Thymus (tissue), 14 donors: ENCODE measurements at places on chromosomes 5 and 9. TPM values are rescaled to one million over a fixed set of nuclear protein-coding genes. Genes with fewer than 3 reads are reported as not detected.
A peak's percentile ranks its signal among the peaks of the same experiment; 100 is the strongest.

- H3K36me3 ChIP-seq: no peaks in the 10 kb centered on the region
- no peaks in the 10 kb centered on the region for H3K4me1 ChIP-seq
- no peak for DNase-seq
- H3K27me3 ChIP-seq: no peaks in the 10 kb centered on the region
Measured at GRCh38 chr9:92679413-92680165, 9.7 kb upstream of the IPPK start.

GABRA1 gene
- total RNA-seq: 2.7 TPM

DNA sequence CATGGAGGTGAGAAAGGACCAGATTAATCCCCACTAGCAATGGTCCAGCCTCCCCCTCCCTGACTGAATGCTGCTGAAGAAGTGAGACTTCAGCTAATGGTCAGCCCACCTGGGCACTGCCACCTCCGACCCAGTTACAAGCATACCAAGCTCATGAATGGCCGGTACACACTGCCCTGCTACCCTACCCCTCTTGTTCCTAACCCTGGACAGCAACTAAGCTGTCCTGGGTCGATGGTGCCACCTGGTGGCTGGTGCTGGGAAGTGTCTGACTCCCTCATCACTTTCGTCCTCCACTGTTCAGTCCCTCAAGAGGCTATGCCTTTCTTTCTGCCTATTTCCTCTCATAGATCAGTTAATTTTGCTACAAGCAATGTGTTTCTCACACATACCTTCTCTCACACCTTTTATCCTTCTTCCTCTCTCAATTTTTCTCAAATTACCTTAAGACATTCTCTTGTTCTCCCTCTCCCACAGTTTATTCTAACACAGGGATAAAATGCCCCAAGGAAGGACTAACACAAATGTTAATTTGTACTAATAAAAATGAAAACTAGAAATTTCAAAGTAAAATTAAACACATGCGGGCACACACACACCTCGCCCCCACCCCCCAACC, 42.4 kb downstream of the PAX5 start:
- H3K27ac ChIP-seq: no peak overlapping the region
- no peak for DNase-seq
- no peaks in the 10 kb centered on the region for H3K36me3 ChIP-seq
- peaks cover 23% of the 10 kb centered on the region for H3K4me1 ChIP-seq

GRCh38 chr9:20369391-20369790, 252.9 kb downstream of the MLLT3 start:
- no peaks in the 10 kb centered on the region for H3K4me1 ChIP-seq
- H3K27me3 ChIP-seq: no peaks in the 10 kb centered on the region
- no peaks in the 10 kb centered on the region for H3K36me3 ChIP-seq

SHOC1 gene
- under 0.01 TPM for total RNA-seq

DNA sequence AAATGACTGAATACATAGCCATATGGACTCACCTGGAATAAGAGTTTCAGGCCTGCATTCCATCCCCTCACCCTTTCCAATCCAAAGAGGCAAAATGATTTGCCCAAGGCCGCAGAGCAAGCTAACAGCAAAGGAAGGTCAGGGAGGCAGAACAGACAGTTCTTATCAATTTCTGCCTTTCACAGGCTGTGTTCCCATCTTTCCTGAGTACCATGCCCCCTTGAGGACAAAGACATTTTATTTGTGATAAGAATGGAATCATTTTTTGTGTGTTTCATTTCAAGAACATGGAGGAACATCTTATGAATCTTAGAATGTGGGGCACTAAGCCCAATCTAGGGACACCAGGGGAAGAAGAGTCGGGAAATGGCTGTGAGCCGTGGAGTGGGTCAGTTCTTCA, 13.9 kb downstream of the LHFPL2 start:
- H3K4me1 ChIP-seq: peaks cover 7% of the 10 kb centered on the region
- no peak overlapping the region for H3K4me3 ChIP-seq
- H3K36me3 ChIP-seq: peaks cover 8% of the 10 kb centered on the region
- H3K27ac ChIP-seq: no peak overlapping the region

DNA sequence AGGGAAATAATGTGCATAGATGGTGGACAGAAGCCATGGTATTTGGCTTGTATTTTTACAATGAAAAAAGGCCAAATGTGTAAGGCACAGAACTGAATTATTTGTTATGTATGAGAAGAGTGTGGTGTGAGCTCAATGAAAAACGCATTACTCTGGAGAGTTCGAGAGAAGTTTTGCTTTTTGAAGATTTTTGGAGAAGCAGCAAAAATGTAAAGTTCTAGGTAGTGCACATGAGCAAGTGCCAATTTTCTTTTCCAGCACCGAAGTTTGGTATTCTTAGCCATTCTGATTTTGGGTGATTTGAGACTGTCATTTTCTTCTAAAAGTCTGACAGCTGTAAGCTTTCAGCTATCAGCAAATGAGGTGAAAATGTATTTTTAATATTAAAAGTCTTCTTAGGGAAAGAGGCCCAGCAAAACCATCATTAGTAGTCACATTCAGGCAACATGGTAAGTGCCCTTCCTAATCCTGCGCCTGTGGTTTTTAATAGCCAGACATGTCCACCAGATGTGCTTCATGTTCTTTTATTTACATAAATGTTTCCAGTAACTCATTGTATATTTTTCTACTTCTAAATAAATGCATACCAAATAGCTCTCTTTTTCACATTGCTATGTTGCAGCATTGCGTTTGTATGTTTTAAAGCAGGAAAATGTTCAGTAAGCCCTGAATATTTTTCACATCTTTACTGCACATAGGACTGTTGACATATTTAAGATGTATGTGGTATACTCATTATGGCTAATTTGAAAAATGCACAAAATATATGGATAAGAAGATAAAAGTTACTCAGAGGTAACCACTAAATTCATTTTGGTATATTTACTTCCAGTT, 50.4 kb downstream of the RASGRF2 start:
- H3K4me1 ChIP-seq: peaks cover 23% of the 10 kb centered on the region
- H3K4me3 ChIP-seq: no peak overlapping the region
- no peak overlapping the region for H3K27ac ChIP-seq
- H3K36me3 ChIP-seq: no peaks in the 10 kb centered on the region
- no peak for DNase-seq

DNA sequence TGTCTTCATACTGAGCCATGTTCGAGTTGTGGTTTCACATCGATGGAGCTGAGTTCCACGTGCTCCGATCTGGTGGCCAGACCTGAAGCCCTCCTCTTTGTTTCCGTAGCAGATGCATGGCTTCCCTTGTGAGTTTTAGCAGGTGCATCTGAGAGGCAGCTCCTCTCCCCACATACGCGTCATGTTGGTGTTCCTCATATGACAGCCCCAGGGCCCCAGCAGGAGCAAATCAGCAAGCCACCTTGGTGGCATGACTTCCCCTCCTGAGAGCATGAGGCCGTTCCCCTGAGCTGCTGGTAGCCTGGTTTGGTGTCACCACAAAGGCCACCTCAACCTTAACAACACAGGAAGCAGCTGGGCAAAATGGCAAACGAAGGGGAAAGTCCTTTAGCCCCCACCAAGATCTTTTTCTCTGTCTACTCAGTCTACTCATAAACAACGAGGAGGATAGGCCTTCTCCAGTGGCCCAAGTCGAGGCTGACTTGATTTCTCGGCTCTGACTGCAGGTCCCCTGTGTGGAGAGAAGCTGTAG, 5.9 kb downstream of the CYFIP2 start:
- H3K36me3 ChIP-seq: no peaks in the 10 kb centered on the region
- H3K27ac ChIP-seq: peak overlapping the region; percentile 92
- peak; percentile 85 for DNase-seq
- peaks cover 57% of the 10 kb centered on the region for H3K4me1 ChIP-seq
- peak overlapping the region; percentile 7 for H3K4me3 ChIP-seq

GRCh38 chr5:76298852-76299251, 104.2 kb upstream of the IQGAP2 start:
- H3K4me1 ChIP-seq: peaks cover 45% of the 10 kb centered on the region
- H3K27ac ChIP-seq: no peak overlapping the region
- no peaks in the 10 kb centered on the region for H3K36me3 ChIP-seq
- DNase-seq: no peak

DNA sequence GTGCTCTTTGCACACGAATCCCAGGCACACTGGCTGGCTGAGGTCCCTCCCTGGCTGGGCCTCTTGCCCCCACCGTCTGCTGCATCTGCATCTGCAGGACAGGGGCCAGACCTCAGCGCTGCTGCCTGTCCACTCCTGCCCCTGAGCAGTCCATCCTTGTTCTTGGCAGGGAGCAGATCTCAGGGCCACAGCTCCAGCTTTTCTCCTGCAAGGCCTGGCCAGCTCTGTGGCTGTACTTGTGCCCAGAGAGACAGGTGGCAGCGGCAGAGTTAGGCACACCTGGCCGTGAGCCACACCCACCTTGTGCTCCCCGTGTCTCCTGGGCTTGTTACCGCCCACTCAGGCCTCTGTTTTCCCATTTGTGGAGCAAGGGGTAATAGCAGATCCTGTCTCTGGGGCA, 13.9 kb downstream of the NEK6 start:
- no peaks in the 10 kb centered on the region for H3K4me1 ChIP-seq
- no peak for DNase-seq
- H3K36me3 ChIP-seq: no peaks in the 10 kb centered on the region
- H3K4me3 ChIP-seq: no peak overlapping the region

PRSS3 gene
- total RNA-seq: 5.7 TPM
